ENCODE measurements at places on chromosomes 6 and 20. TPM values are rescaled to one million over a fixed set of nuclear protein-coding genes. Genes with fewer than 3 reads are reported as not detected.

KCNQ2 gene
- 0.36 TPM for total RNA-seq

ZC2HC1B gene
- total RNA-seq: not detected

WFDC10A gene
- not detected for total RNA-seq

TCP11 gene
- total RNA-seq: 0.72 TPM

- DNase-seq: no peak
Measured at GRCh38 chr6:134097114-134097707, 44.8 kb upstream of the SLC2A12 start.

GRCh38 chr20:61448386-61448785, 196.3 kb downstream of the CDH4 start:
- DNase-seq: no peak

DNA sequence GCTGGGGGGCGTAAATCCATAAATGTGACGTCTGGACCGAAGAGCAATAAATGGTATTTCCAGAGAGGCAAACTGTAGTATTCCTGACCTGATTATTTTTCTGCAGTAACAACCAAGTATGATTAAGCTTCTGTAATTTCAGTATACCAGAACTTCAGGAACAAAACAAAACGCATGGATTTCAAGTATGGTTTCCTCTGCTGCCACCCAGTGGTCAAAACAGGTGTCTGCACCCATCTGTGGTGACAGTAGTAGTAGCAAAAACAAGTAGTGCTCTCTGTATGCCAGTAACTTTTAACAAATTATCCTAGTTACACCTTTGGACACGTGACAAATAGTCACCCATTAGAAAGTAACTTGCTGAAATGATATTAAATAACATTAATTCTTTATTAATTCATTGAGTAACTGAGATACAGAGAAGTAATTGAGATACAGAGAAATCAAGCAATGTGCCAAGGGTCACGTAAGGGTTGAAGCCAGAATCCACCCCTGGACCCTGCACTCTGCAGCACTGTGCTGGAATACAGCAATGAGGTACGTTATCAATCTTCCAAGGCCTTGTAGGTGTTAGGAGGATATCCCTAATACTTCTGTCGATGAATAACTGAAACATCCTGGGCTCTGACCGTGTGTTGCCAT, 7.9 kb downstream of the CALHM4 start:
- DNase-seq: peak; percentile 81

DNA sequence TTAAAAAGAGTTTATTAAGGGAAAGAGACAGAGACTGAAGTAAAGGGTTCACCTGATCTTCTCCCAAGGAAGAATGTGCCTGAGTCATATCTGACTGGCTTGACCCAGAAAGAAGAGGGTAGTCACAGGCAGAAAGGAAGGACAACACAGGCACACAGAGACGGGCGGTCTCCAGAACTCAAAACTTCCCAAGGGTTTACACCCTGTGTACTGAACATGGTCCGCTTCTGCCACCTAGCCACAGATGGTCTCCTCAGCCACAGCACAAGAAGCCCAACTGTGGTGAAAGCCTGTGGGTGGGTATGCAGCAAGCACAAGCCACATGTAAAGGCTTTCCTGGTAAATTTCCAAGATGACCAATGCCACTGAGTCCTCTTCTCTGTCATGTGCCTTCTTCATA, 17.2 kb downstream of the UNC5CL start:
- peak; percentile 61 for DNase-seq

DNA sequence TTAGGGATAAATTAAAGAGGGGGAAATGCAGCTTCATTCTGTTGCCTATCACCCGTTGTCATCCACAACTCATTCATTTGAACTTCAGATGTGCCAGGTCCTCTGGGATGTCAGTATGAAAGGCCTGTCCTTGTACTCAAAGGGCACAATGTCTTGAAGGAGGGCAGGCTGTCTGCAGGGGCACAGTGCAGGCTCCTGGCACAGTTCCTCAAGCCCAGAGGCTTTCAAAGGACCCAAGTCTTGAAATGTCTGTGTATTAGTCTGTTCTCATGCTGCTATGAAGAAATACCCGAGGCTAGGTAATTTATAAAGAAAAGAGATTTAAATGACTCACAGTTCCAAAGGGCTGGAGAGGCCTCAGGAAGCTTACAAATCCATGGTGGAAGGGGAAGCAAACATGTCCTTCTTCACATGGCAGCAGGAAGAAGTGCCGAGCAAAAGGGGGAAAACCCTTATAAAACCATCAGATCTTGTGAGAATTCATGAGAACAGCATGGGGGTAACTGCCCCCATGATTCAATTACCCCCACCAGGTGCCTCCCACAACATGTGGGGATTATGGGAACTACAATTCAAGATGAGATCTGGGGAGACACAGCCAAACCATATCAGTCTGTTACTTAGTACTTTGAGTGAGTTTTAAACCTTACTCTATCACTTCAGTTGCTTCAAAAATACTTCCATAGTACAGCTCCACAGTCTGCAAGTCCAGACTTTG, 9.4 kb downstream of the SNX9 start:
- no peak for DNase-seq

GRCh38 chr20:12177657-12178293, 260.1 kb downstream of the BTBD3 start:
- DNase-seq: no peak

- DNase-seq: peak; percentile 29
Measured at GRCh38 chr6:2101213-2101612, 144.2 kb downstream of the GMDS start.

DNA sequence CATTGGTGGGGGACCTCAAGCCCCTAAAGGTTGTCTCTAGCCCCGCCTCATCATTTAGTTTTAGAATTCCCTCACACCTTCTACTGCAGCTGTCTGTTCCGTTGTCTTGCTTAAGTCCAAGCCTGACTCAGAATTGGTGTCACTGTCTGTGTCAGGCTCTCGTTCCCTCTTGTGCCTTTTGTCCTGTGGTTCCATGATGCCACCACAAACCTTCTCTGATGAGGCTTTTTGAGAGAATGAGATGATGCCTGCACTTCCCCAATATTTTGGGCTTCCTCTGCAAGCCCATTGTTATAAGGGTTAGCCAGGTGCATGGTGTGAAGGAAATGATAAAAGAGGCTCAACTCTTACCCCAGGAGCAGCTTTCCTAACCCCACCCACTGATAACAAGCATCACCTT, 8.1 kb upstream of the AKIRIN2 start:
- DNase-seq: no peak

GRCh38 chr6:35677456-35677855, 11.3 kb downstream of the FKBP5 start:
- peak; percentile 8 for DNase-seq

GRCh38 chr6:148494226-148494625, 151.6 kb downstream of the SASH1 start:
- peak; percentile 55 for DNase-seq

GRCh38 chr6:134516582-134516981, 198.7 kb upstream of the SGK1 start:
- DNase-seq: no peak

GRCh38 chr6:121506761-121507754, 71.6 kb downstream of the GJA1 start:
- DNase-seq: peak; percentile 22

All from osteoblast (primary cell).